ENCODE measurements at places on chromosomes 2 and 18. TPM values are rescaled to one million over a fixed set of nuclear protein-coding genes. Genes with fewer than 3 reads are reported as not detected.

GRCh38 chr18:7174344-7175095 lies 56.4 kb upstream of the LRRC30 start:
- no peak for DNase-seq

DNA sequence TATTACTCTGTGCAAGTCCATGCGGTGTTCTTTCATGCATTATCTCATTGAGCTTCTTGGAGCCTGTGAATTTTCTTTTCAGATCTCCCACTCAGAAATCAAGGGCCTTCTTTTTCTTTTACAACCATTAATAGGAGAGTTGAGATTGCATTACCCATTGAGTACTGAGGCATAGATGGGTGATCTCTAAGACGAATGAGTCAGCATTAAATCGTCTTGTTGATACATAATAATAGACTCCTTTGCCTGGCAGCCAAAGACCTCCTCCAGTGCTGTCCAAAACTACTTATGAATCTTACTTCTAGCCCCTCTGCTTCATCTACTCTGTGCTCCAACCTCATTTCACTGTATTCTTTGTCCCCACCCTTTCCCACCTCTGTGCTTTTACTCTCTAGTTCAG lies 180.5 kb downstream of the AGPS start:
- no peak for DNase-seq

CAPN14 gene
- not detected for total RNA-seq

EIPR1 gene
- total RNA-seq: 15.0 TPM

HDHD2 gene
- 22.1 TPM for total RNA-seq

Measured in sigmoid colon (tissue), 7 donors.